PC-9 (cell line): ENCODE measurements at places on chromosomes 12 and 14. TPM values are rescaled to one million over a fixed set of nuclear protein-coding genes. Genes with fewer than 3 reads are reported as not detected.

The TPI1 gene
- 1,080 and 1,199 TPM in 2 replicates for total RNA-seq

The TTC7B gene
- 6.8 and 8.9 TPM in 2 replicates for total RNA-seq

The NKX2-1 gene
- not detected in 2 replicates for total RNA-seq

The ACRBP gene
- total RNA-seq = 4.2 and 6.1 TPM in 2 replicates

GRCh38 chr12:123657211-123657610, 13.7 kb upstream of the TCTN2 start:
- no peak overlapping the region for H3K4me3 ChIP-seq
- H3K27ac ChIP-seq = no peak overlapping the region
- DNase-seq = no peak
- H3K36me3 ChIP-seq = peaks cover 8% of the 10 kb centered on the region; the same call in 1 of the 2 replicates
- H3K27me3 ChIP-seq = no peaks in the 10 kb centered on the region

DNA sequence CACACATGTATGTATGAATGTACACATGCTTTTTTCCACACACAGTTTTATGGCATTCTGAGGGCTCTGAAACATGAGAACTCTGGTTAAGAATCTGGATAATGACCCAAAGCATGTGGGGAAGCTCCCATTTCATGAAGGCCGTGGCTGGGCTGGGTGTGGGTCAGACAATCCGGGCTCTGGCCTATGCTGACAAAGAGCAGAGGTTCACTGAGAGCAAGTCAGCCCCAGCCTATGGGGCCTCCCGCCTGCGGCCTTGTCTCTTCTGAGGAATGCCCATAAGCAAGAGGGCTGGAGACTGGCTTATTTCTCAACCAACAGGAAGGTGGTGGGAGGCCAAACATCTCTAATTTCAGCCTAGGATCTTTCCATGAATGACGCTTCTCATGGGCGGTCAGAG, 8.5 kb downstream of the MYH6 start:
- peaks cover 90% of the 10 kb centered on the region for H3K27me3 ChIP-seq
- H3K4me1 ChIP-seq = no peaks in the 10 kb centered on the region
- H3K27ac ChIP-seq = no peak overlapping the region
- H3K36me3 ChIP-seq = no peaks in the 10 kb centered on the region
- H3K4me3 ChIP-seq = no peak overlapping the region
- DNase-seq = no peak

DNA sequence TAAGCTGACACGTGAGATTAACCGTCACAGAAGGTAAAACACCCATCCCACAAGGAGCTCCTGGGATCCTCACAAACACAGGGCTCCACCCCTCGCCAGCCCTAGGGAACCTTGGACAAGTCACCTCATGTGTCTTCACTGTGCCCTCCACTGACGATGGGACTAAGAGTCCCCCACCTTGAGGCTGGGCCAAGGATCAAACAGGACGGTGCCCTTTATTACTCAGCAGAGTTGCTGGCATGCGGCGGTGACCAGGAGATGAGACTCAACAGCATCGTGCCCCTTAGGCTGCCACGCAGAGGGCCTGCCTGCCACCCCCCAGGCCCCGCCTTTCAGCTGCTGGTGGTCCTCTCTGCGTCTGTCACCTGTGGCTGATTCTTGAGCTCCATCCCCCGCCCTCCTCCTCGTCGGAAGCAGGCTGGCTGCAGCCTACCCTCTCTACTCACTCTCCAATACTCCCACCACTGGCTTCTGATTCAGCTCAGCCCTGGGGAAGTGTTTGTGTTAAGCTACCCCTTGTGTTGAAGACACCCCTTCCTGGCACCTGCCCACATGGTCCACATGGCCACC, 105.2 kb downstream of the DICER1 start:
- no peaks in the 10 kb centered on the region for H3K4me1 ChIP-seq
- no peak overlapping the region for H3K27ac ChIP-seq
- no peaks in the 10 kb centered on the region for H3K36me3 ChIP-seq
- DNase-seq = no peak
